ENCODE measurements at places on chromosomes 6 and 20.

DNA sequence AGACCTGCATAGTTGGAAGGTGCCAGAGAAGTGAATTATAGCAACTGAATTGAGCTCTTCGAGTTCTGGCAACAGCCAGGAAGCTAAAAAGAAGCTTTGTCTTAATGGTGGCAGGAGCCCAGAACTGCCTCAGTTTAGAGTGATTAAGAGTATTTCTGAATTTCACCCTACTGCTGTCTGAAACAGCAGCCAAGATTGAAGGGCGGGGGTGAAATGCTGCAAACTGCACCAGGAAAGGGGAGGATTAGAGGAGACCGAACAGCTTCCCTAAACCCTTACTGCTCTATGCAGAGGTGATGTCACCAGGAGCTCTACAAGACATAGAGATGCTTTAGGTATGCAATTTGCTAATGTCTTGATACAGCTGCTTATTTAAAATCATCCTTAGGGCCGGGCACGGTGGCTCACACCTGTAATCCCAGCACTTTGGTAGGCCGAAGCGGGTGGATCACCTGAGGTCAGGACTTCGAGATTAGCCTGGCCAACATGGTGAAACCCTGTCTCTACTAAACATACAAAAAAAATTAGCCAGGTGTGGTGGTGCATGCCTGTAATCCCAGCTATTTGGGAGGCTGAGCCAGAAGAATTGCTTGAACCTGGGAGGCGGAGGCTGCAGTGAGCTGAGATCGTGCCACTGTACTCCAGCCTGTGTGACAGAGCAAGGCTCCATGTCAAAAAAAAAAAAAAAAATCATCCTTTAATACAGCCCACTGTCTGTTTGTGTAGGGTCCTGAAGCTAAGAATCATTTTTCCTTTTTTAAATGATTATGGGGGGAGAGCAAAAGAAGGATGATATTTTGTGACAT lies 91.7 kb upstream of the IYD start:
- DNase-seq = no peak

DNA sequence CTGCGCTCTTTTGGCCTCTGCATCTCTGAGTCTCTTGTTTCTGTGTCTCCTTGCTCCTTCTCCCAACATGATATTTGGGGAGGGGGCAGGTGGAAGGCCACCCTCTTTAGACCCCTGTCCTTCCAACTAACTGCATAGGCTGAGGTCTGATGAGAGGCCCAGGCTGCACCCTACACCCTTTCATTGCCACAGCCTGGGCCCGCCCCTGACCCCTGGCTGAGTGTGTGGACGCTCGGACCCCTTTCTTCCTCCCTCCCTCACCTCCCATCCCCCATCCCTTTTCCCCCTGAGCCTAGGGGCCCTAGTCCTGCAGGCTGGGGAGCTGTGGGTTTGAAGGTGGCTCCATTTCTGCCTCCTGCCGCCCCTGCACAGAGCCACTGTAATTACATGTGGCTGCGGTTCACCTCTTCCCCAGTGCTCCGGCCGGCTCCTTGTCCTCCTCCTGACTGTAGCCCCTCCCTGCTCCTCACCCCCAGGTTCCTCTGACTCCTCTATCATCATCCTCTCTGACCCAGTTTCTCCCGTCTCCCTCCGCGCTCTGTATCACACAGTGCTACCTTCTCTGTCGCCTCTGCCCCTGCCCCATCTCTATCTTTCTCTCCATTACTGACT lies 6.8 kb downstream of the MDFI start:
- no peak for DNase-seq

- DNase-seq = peak; percentile 76
Measured at GRCh38 chr6:158039571-158040050, 57.9 kb downstream of the SYNJ2 start.

GRCh38 chr6:161150566-161150965 lies 123.3 kb downstream of the AGPAT4 start:
- no peak for DNase-seq

DNA sequence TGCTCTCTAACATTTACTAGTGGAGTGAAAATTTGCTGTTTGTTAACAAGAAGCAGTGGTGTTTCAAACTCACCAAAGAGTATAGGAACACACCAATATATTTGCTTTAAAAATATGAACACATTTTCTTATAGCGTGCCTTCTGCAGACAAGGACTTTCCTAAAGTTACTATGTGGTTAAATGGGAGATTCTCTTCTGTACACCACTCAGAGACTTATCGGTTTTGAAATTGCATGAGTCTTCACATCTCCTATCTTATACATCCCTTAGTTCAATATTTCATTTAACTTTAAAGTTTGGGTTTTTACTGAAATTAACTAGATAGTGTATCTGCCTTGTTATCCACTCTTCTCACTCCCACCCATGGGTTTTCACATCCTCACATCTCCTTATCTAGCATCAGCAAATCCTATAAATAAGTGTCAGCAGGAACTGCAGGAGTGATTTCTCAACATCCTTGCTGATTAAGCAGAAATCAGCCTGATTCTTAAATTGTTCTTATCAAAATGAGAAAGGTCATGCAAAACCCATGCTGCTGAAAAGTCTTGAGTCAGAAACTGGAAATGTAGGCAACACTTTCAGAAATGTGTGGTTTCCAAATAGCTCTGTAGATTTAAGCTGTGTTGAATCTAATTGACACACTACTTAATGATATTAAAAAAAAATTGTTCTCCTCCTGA lies 1075.6 kb upstream of the GJE1 start:
- DNase-seq = no peak

- no peak for DNase-seq
Measured at GRCh38 chr6:45026003-45026516, 302.1 kb upstream of the RUNX2 start.

DNA sequence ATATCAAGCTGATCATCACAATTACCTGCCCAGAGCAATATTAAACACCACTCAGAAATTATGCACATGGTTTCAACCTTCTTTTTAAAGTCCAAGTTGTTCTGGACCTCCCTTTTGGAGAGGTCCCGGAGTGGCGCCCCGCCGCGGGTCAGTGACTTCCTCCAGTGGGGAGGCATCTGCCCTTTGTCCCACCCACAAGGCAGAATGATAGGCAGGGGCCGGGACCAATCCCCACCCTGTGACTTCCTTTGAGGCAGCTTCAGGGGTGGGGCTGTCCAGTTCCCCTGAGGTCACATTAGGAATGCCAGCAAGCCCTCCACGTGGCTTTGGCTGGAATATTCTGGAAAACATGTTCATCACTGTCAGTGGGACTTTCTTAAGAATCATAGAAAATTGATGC lies 207.0 kb downstream of the ANKRD60 start:
- DNase-seq = no peak

GRCh38 chr6:89479897-89480296 lies 46.9 kb downstream of the ANKRD6 start:
- DNase-seq = no peak

DNA sequence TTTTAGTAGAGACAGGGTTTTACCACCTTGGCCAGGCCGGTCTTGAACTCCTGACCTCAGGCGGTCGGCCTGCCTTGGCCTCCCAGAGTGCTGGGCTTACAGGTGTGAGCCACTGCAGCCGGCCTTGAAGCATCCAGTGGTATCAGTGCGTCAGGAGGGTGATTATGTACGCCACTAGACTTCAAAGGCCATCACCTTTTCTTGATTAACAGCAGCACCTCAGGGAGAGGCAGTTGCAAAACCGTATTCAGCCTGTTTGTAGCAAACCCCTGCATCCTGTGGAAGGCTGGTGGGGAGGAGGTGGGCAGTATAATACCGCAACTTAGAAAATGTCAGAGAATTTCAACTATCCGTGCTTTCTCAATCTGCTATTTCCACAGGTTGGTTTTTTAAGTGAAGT lies 27.3 kb upstream of the SHLD1 start:
- DNase-seq = no peak

- DNase-seq = peak; percentile 84
Measured at GRCh38 chr6:33014841-33015634, 5.6 kb upstream of the HLA-DOA start.

- no peak for DNase-seq
Measured at GRCh38 chr20:14649662-14650061, 312.2 kb upstream of the FLRT3 start.

DNA sequence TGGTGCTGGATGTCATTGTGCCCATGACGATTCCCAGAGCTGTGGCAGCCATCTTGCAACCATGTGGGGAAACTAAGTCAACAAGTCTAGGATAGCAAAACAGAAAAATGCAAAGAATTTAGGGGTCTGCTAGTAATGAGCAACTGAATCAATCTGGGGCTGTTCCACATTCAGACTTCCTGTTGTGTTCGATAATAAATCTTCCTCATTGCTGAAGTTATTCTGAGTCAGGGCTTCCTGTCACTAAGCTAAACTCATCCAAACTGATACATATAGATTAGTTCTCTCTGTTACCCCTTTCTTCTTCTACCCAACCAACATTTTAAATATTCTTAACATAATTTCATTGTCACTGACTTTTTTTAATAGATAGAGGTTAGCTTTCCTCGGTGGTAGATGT lies 205.9 kb downstream of the HACE1 start:
- peak; percentile 12 for DNase-seq

- DNase-seq = peak; percentile 47
Measured at GRCh38 chr6:6788394-6789032, 200.0 kb downstream of the LY86 start.

- DNase-seq = no peak
Measured at GRCh38 chr20:63309261-63310071, 16.5 kb downstream of the COL20A1 start.

DNA sequence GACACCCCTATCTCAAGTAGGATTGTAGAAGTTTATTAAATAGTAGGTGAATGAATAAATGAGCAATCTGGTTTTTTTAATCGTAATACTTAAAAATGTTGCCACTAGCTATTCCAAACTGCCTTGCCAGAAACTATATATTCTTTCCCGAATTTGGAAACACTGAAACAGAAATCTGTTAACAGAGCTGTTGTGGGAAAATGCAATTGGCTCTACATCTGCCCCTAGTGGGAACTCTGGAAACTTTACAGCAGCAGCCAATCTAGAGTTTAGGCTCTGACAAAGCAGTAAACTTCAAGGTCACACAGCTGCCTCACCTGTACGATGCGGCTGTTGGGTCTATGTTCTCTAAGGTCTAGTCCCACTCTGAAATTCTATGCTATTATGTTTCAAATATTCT lies 41.7 kb downstream of the SYNE1 start:
- DNase-seq = no peak

Measured in activated CD4-positive, alpha-beta T cell treated with anti-CD3 and anti-CD28 coated beads, Interleukin-10, Interleukin-2, amounts not matched to agents 100 ng/mL and 50 ng/mL, durations not matched to agents 16 hours and 8 hours (primary cell).